ENCODE measurements at places on chromosomes 11 and 22. TPM values are rescaled to one million over a fixed set of nuclear protein-coding genes. Genes with fewer than 3 reads are reported as not detected.

DNA sequence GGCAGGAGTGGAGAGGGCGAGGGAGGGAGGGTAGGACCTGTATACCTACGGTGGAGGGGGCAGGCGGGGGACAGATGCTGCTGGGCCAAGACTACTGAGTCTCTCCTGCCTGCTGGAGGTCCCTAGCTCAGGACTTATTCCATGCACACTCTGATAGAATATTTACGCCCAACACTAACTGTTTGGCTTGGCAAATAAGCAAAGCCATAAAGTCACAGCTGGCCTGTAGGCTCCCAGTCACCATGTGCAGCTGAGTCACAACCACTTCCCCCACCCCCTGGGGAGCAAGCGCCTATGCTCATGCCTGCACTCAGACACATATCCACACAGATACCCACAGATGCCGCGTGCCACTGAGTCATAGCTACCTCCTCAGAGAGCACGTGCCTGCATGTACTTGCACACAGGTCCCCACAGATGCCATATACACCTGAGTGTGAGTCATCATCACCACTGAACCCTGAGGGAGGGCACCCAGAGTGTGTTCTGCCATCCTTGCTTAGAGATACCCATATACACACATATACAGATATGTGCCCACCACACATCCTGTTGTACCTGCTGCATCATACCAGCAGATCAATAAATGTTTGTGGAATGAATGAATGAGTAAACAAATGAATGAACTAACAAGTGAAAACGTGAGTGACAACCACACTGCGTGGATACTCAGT, 95.8 kb downstream of the SWAP70 start:
- peak; percentile 92 for DNase-seq
- no peaks in the 10 kb centered on the region for H3K27me3 ChIP-seq
- peak overlapping the region; percentile 93 for H3K27ac ChIP-seq
- H3K4me1 ChIP-seq, result peaks cover 24% of the 10 kb centered on the region
- H3K4me3 ChIP-seq, result peak overlapping the region; percentile 64

- DNase-seq, result peak; percentile 85
- H3K27ac ChIP-seq, result peak overlapping the region; percentile 57
- no peak overlapping the region for H3K4me3 ChIP-seq
- H3K36me3 ChIP-seq, result peaks cover 13% of the 10 kb centered on the region
- H3K4me1 ChIP-seq, result peaks cover 50% of the 10 kb centered on the region
Observed at GRCh38 chr11:68436985-68437926, 23.3 kb upstream of the PPP6R3 start.

- no peak for DNase-seq
- H3K36me3 ChIP-seq, result peaks cover 29% of the 10 kb centered on the region
- peaks cover 27% of the 10 kb centered on the region for H3K4me1 ChIP-seq
- H3K27me3 ChIP-seq, result no peaks in the 10 kb centered on the region
- H3K27ac ChIP-seq, result peak overlapping the region; percentile 69
Observed at GRCh38 chr22:39501644-39502108, 414 bp upstream of the MIEF1 start.

- peaks cover 2% of the 10 kb centered on the region for H3K27me3 ChIP-seq
- H3K4me3 ChIP-seq, result no peak overlapping the region
- no peak overlapping the region for H3K27ac ChIP-seq
- DNase-seq, result no peak
- no peaks in the 10 kb centered on the region for H3K4me1 ChIP-seq
Observed at GRCh38 chr11:45610627-45611026, 54.8 kb downstream of the CHST1 start.

FJX1 gene
- 40.4 TPM for total RNA-seq

DNA sequence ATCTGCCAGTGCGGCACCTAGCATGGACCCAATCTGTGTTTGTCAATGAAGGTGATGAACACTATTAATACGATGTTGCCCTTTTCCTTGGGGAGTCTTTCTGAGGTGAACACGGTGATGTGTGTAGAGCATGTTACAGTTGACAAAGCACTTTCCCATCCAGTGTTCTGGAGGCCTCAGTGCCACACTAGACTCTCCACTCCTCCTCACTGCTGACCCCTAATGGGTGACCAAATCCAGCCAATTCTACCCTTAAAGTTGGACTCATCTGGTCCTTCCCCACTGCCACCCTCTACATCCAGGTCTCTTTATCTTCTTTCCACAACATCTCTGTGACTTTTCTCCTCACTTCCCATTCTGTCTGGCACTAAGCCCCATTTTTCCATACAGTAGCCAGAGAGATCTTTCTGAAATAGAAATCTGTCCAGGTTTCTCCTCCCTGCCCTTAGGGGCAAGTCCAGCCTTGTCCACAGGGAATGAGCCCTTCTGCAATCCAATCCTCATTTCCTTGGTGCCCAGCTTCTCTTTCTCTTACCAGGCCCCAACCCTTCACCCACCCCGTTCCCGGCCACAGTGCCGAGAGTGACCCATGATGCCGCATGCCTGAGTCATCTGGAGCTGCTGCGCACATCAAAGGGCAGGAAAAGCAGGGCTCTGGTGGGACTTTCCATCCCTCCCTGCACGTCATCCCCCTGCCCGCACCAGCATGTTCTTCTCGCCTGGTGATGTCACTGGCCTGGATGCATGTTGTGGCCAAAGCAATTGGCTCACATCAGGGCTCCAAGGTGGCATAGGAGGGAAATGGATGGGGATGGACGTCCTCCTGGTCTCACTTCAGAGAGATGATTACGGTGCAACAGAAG, 64.2 kb downstream of the RASSF10 start:
- no peaks in the 10 kb centered on the region for H3K4me1 ChIP-seq
- no peak overlapping the region for H3K4me3 ChIP-seq
- H3K27me3 ChIP-seq, result peaks cover 17% of the 10 kb centered on the region
- H3K27ac ChIP-seq, result no peak overlapping the region
- no peak for DNase-seq

TSPO gene
- total RNA-seq, result 127 TPM

KLHL35 gene
- 1.1 TPM for total RNA-seq

GRCh38 chr11:100593291-100593690, 93.8 kb upstream of the ARHGAP42 start:
- H3K36me3 ChIP-seq, result no peaks in the 10 kb centered on the region
- H3K4me1 ChIP-seq, result no peaks in the 10 kb centered on the region
- DNase-seq, result no peak

GRCh38 chr22:45039133-45039532, 29.3 kb upstream of the PHF21B start:
- no peak overlapping the region for H3K4me3 ChIP-seq
- H3K36me3 ChIP-seq, result no peaks in the 10 kb centered on the region
- H3K4me1 ChIP-seq, result no peaks in the 10 kb centered on the region
- H3K27me3 ChIP-seq, result peaks cover 4% of the 10 kb centered on the region

DNA sequence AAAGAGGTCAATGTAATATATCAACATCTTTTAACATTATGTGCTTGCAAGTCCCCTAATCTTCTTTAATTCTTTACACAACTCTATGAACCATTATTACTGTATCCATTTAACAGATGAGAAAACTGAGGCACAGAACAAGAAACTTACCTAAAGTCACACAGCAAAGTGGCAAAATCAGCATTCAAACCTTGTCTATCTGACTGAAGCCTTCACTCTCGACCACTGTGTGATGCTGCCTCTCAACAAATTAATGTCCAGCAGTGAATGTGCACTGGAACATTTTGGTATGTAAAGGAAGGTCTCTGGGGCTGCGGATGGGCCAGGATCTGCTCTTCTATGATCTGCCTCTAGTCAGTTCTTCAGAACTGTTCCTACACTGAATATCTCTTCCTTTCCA, 42.1 kb downstream of the PRCP start:
- H3K36me3 ChIP-seq, result no peaks in the 10 kb centered on the region
- no peak overlapping the region for H3K4me3 ChIP-seq
- peaks cover 15% of the 10 kb centered on the region for H3K4me1 ChIP-seq
- DNase-seq, result no peak
- H3K27me3 ChIP-seq, result no peaks in the 10 kb centered on the region

GRCh38 chr22:44709881-44710392, 7.9 kb downstream of the PRR5 start:
- H3K27ac ChIP-seq, result no peak overlapping the region
- H3K27me3 ChIP-seq, result no peaks in the 10 kb centered on the region
- H3K4me3 ChIP-seq, result no peak overlapping the region
- H3K4me1 ChIP-seq, result no peaks in the 10 kb centered on the region
- H3K36me3 ChIP-seq, result no peaks in the 10 kb centered on the region

NRGN gene
- total RNA-seq, result 43.8 TPM

DNA sequence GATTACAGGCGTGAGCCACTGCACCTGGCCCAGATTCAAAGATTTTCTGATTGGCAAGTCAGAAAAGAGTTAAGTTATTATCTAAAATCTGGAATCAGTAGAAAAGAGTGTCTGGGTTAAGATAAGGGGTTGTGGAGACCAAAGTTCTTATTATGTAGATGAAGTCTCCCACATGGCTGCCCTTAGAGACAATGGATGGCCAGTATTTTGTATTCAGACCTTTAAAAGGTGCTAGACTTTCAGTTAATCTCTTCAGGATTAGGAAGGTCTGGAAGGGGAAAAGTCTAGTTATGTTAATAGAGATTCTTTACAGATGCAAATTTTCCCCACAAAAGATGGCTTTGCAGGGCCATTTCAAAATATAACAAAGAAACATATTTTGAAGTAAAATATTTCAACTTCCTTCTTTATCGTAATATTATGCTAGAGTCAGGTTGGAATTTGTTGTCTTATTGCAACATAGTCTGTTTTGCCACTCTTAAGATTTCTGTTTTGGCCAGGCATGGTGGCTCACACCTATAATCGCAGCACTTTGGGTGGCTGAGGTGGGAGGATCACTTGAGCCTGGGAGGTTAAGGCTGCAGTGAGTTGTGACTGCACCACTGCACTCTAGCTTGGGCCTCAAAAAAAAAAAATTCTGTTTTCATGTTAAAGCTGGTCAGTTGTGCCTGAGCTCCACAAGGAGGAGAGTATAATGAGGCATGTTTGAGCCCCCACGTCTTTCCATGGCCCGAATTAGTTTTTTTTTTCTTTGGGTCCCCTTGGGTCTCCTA, 14.0 kb downstream of the GRAMD1B start:
- no peaks in the 10 kb centered on the region for H3K4me1 ChIP-seq
- no peak overlapping the region for H3K27ac ChIP-seq
- no peaks in the 10 kb centered on the region for H3K36me3 ChIP-seq
- no peak for DNase-seq
- H3K27me3 ChIP-seq, result no peaks in the 10 kb centered on the region

DNA sequence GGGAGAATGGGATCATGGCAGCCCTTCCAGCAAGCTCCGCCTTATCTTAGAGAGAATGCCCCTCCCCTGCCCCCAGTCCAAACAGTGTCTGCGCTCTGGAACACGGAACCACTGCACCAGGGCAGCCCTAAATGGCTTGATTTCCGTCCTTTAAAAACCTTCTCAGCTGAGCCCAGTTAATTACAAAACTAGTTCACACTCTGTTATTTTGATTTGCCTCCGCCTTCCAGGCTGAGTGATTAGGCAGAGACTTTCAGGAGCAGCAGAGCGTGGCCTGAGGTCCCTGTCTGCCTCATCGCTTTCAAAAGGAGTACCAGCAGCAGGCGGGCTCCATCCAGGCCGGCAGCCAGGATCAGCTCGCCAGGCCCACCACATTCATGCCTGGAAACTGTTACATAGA, 313.0 kb downstream of the BRD1 start:
- no peaks in the 10 kb centered on the region for H3K27me3 ChIP-seq
- DNase-seq, result no peak
- H3K4me1 ChIP-seq, result peaks cover 11% of the 10 kb centered on the region
- no peak overlapping the region for H3K4me3 ChIP-seq
- H3K36me3 ChIP-seq, result no peaks in the 10 kb centered on the region

IRAG1 gene
- total RNA-seq, result 0.81 TPM

DNA sequence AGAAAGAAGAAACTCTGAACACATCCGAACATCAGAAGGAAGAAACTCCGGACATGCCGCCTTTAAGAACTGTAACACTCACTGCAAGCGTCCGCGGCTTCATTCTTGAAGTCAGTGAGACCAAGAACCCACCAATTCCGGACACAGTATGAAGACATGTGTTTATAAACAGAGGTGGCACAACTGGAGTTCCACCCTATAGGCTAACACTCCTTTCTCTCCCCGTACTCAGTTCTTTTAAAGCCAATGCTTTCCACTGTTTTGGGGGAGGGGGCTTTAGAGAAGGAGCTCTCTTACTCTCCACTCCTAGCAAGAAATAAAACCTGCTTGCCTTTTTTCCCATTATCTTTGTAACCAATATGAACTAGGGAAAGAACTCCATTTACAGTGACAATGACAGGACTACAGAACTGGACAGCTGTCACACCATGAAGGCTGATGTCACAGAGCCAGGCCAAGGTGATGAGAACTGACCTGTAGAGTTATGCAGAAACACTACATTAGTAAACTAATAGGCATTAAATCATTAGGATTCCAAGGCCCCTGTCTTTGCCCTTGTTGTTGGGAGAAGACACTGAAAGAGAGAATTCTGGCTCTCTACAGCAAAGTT, 733 bp downstream of the TRIM5 start:
- H3K27ac ChIP-seq, result peak overlapping the region; percentile 91
- DNase-seq, result no peak
- no peaks in the 10 kb centered on the region for H3K4me1 ChIP-seq
- H3K27me3 ChIP-seq, result no peaks in the 10 kb centered on the region

GRCh38 chr11:89443361-89444322, 47.5 kb downstream of the NOX4 start:
- H3K36me3 ChIP-seq, result no peaks in the 10 kb centered on the region
- peaks cover 16% of the 10 kb centered on the region for H3K4me1 ChIP-seq
- no peak overlapping the region for H3K4me3 ChIP-seq
- peak; percentile 66 for DNase-seq

INPP5J gene
- 4.8 TPM for total RNA-seq

- H3K36me3 ChIP-seq, result no peaks in the 10 kb centered on the region
- H3K27ac ChIP-seq, result no peak overlapping the region
- no peak overlapping the region for H3K4me3 ChIP-seq
- no peaks in the 10 kb centered on the region for H3K4me1 ChIP-seq
- DNase-seq, result peak; percentile 52
Observed at GRCh38 chr11:130522284-130522961, 74.0 kb downstream of the ADAMTS15 start.

GRCh38 chr22:29979777-29980321, 96.9 kb downstream of the MTMR3 start:
- no peak overlapping the region for H3K4me3 ChIP-seq
- no peak for DNase-seq
- no peaks in the 10 kb centered on the region for H3K4me1 ChIP-seq
- H3K27me3 ChIP-seq, result no peaks in the 10 kb centered on the region

MPZL2 gene
- not detected for total RNA-seq

GRCh38 chr11:134417871-134418840, 6.1 kb upstream of the B3GAT1 start:
- no peak overlapping the region for H3K27ac ChIP-seq
- peaks cover 39% of the 10 kb centered on the region for H3K27me3 ChIP-seq
- no peaks in the 10 kb centered on the region for H3K36me3 ChIP-seq
- H3K4me1 ChIP-seq, result peaks cover 3% of the 10 kb centered on the region
- DNase-seq, result peak; percentile 68

- no peak for DNase-seq
- no peaks in the 10 kb centered on the region for H3K36me3 ChIP-seq
- H3K4me1 ChIP-seq, result no peaks in the 10 kb centered on the region
- H3K27me3 ChIP-seq, result no peaks in the 10 kb centered on the region
Observed at GRCh38 chr22:23169043-23169406, 11.3 kb upstream of the BCR start.

OR10A2 gene
- total RNA-seq, result not detected

- no peaks in the 10 kb centered on the region for H3K27me3 ChIP-seq
- DNase-seq, result no peak
- no peak overlapping the region for H3K4me3 ChIP-seq
- H3K4me1 ChIP-seq, result peaks cover 11% of the 10 kb centered on the region
- no peak overlapping the region for H3K27ac ChIP-seq
Observed at GRCh38 chr22:43260331-43261231, 73.6 kb upstream of the TTLL12 start.

GRCh38 chr22:49500942-49501395, 326.7 kb downstream of the BRD1 start:
- no peaks in the 10 kb centered on the region for H3K36me3 ChIP-seq
- H3K27ac ChIP-seq, result no peak overlapping the region
- H3K4me3 ChIP-seq, result no peak overlapping the region
- no peaks in the 10 kb centered on the region for H3K27me3 ChIP-seq
- H3K4me1 ChIP-seq, result no peaks in the 10 kb centered on the region
- no peak for DNase-seq

SYT13 gene
- 0.30 TPM for total RNA-seq

IGSF9B gene
- total RNA-seq, result 14.2 TPM
